Hematopoietic multipotent progenitor cell treated with erythropoietin and hydrocortisone succinate and interleukin-3 and kit ligand, for 4 days (in vitro differentiated cells): ENCODE measurements at places on chromosomes 6 and 20.

DNA sequence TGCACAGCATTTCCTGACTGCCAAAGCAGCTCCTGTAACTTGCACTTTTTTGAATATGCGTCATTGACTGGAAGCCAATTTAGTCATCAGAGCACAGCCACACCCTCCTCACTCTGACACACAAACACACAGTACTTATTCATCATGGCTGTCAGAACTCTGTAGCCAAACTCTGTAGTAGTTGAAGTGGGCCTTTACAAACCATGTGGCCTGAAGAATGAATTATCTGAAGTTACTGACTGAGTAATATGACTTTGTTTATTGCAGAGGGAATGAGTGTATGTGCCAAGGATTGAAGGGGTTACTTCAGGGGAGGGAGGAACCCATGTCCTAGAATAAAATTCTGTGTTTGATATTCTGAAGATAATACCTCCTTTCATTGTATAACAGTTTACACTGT is 102.7 kb downstream of the FIG4 start:
- peak; percentile 50 for DNase-seq

DNA sequence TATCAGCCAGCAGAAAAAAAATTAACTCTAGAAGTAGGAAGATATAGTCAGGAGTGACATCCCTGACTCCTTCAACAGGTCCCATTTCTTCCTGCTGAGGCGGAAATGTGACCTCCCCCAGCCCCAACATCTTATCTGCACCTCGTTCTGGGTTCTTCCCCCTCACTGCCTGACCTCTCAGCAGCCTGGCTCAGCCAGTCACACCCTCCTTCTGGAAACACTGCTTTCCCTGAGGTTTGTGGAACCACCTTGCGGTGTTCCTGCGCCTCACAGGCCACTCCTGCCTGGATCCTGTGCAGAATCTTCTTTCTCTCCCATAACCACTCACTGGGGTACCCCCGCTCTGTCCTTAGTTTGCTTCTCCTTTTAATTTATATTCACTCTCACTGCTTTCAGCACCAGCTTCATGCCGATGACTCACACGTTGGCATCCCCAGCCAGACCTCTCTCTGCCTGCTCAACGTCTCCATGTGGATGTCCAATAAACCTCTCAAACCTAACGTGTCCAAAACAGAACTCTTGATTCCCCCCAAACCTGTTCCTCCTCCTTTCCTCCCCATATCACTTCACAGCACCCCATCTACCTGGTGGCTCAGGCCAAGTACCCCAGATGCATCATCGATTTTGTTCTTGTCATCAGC is 222.8 kb upstream of the PLN start:
- no peak for DNase-seq

- DNase-seq = no peak
These were observed 332.6 kb downstream of the UTRN start for GRCh38 chr6:144617708-144618107.

- DNase-seq = no peak
These were observed 283.5 kb downstream of the KHDC1L start for GRCh38 chr6:72941751-72942150.

DNA sequence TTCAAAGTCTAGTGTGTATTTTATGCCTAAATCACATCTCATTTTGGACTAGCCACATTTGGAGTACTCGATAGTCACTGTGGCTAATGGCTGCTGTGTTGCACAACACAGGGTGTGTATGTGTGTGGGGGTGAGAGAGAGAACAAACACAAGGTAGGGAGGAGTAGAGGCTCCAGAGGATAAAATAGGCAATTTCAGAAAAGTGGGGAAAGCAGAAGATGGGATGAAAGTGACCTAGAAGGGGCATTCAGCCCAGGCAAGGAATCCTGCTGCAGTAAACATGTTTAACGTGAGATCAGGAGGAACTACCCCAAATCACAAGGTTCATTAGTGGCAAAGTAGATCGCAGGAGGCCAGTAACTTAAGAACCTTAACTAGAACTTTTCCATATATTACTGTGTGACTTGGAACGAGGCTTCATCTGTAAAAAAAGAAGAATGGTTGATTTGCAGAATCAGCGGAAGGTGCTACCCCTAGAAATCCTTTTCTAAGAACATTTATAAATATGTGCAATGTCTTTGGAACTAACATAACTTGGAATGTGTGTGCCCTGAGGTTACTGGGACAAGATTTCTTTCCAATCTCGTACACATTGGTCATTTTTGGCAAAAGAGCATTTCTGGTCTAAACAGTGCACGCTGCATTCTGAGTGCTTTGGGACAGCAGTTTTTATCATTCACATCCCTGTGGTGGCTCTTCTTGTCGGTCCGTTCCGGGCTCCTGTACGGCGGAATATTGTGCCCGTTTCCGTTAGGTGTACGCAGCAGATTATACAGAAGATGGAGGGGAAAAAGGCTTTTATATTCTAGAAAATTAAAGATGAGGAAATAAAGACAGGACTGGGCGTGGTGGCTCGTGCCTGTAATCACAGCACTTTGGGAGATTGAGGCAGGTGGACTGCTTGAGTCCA is 2.6 kb downstream of the DUSP22 start:
- DNase-seq = no peak

DNA sequence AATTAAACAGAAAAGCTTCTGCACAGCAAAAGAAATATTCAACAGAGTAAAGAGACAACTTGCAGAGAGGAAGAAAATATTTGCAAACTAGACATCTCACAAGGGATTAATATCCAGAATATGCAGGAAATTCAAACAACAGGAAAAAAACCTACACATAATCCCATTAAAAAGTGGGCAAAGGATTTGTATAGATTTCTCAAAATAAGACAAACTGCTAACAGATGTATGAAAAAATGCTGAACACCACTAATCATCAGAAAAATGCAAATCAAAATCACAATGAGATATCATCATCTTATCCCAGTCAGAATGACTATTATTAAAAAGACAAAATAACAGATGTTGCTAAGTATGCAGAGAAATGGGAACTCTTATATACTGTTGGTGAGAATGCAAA is 129.6 kb downstream of the SYNDIG1 start:
- no peak for DNase-seq

DNA sequence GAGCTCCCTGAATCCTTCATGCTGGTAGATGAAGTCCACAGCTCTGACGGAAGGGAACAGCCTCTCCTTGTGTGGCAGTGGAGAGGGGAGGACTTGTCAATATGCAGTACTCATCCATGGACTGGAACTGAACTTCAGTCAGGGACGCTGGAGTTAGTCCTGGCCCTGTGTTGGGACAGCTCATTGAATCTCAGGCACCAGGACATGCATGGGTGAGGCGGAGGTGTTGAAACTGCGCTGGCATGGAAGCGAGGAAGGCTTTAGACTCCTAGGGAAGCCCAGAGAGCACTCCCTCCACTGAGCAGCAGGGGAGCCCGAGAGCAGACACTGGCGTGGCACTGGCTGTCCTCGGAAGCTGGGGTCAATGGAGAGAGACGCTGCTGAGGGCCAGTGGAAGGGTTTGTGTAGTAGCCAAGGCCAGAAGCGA is 161.3 kb upstream of the GGTLC1 start:
- peak; percentile 34 for DNase-seq

DNA sequence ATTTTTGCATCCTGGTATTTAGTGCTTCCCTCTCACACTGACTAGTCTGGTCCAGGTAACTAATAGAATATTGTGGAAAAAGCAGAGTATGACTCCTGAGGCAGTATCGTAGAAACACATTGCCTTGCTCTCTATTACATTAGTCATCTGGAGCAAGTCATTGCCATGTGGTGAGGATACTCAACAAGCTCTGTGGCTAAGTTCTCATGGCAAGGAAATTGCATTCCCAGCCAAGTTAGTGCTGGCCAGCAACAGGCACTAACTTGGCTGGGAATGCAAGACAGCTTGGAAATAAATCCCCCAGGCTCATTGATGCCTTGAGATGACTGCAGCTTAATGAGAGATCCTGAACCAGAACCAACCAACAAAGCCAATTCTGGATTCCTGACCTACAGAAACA is 39.7 kb upstream of the HTR1B start:
- DNase-seq = no peak

- DNase-seq = peak; percentile 19
These were observed 431.1 kb upstream of the CDH4 start for GRCh38 chr20:60820918-60821317.

- DNase-seq = no peak
These were observed 30.5 kb downstream of the NFATC2 start for GRCh38 chr20:51511861-51512619.

DNA sequence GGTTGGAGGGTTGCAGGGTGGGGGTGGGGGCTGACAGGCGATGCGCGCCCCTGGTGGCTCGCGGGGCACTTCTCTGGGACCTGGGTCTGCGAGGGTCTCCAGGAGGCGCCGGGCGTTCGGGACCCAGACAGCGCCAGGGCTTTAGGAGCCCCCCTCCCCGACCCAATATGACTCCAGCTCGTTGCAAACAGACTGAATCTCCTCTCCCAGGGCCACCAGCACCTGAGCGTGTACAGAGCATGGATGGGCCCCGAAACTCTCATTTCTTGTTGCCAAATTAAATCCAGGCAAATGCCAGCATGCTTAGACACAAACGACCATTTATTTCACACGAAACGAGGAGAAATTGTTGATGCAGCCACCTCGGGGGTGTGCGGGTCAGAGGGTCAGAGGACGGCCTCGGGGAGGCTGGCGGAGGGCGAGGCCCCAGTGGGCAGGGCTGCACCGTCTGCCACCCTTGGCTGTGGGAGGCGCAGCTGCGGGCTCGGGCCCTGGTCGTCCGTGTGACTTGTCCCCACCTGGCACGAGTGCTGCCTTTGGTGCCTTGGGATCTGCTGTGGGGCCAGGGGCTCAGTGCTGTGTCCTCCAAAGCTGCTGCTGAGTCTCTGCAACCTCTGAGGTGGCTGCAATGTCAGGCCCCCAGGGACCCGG is 20.9 kb upstream of the GATA5 start:
- DNase-seq = peak; percentile 62
